H7 (cell line): ENCODE measurements at places on chromosomes 11 and 22. TPM values are rescaled to one million over a fixed set of nuclear protein-coding genes. Genes with fewer than 3 reads are reported as not detected.
A peak's percentile ranks its signal among the peaks of the same experiment; 100 is the strongest.

- DNase-seq: no peak
Observed at GRCh38 chr11:122305426-122306320, 189.7 kb upstream of the BLID start.

DNA sequence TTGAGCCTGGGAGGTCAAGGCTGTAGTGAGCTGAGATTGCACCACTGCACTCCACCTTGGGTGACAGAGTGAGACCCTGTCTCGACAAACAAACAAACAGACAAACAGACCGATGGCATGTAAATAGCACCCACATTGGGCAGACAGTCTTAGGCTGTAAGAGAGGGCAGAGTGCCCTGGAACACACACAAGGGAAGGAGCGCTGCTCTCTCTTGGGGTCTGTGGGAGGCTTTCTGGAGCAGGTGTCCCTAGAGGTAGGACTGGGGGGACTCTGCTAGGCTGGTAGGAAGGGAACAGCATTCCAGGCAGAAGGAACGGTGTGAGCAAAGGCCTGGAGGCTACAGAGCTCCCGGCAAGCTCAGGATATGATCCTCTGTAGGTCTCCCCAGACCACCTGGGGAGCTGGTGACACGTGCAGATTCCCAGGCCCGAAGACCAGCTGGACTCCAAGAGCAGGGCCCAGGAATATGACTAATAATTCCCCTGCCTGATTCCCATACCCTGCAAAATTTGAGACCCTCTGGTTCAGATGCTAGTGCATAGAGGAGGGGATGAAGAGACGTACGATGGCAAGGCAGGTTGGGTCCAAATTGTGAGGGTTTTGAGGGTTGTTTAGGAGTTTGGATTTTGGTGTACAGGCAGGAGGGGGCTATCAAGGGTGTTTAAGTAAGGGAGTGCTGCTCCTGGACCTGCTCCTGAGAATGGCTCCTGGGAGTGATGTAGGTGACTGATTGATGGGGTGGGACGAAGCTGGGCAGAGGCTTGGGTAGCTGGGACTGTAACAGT is 11.6 kb downstream of the SMIM38 start:
- DNase-seq: no peak

- DNase-seq: no peak
Observed at GRCh38 chr11:94129512-94130297, 1.1 kb downstream of the PANX1 start.

GRCh38 chr22:24118689-24119384 is 62.5 kb upstream of the SUSD2 start:
- no peak for DNase-seq

DNA sequence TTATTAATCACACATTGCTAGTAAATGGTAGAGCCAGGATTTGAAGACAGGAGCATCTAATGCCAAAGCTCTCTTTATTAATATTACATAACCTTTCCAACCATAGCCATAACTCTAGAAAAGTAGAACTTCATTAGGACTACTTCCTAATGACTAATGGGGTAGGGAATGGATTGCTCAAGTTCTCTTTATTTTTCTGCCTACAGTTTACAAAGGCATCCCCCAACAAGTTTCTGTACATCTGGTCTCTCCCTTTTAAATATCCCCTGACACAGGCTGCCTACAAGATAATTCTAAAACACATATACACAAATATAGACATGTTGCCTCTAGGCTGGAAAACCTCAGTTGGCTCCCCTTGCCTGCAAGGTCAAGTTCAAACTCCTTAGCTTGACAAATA is 534.9 kb downstream of the SOX6 start:
- DNase-seq: no peak

DNA sequence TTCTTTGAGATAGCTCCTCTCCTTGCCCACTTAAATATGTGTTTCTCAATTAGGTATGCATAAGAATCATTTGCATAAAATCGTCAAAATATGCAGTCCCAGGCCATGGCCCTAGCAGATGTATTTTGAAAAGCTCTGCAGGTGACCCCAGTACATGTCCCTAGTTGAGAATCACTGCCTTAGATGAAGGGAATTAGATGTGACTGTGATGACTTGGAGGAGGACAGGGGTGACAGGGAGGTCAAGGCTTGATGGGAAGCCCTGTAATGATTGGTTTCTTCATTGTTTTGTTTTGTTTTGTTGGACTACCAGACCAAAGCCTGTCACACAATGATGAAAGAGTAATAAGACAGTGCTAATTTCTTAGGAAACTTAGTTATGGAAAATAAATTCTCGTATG is 74.4 kb downstream of the TNRC6B start:
- DNase-seq: no peak

DNA sequence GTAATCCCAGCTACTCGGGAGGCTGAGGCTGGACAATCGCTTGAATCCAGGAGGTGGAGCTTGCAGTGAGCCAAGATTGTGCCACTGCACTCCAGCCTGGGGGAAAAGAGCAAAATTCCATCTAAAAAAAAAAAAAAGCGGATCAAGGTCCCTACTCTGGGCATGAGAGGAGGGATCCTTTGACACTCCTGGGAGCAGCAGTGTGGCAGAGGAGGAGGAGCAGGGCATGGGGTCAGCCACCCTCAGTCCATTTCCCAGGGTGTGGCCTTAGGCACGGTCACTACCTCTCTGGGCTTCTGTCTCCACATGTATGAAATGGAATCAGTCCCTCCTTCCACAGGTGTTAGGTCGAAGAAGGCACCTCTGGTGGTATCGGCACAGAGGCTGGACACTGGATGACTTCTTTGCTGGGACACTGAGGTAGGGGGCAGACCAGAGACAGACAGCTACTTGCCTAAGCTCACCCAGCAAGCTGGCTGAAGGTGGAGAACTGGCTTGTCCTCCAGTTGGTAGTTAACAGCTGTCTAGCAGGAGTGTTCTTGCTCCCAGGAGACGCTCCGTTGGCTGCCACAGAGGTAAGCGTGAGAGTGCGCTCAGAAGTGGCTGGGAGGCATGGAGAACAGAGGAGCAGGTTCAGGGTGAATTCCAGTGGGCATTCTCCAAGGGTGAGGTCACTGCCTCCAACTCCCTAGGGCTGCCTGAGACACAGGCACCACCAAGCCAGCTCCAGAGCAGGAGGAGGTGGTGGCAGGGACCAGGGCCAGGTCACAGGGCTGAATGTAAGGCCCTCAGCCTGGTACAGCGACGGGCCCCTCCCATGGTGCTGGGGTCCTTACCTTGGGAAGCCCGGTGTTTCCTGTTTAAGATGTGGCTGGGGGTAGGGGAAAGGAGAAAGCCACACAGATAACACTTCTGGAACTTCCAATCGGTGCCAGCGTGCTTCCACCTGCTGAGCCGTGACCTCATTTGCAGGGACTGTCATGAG is 19.5 kb downstream of the TXN2 start:
- peak; percentile 73 for DNase-seq

- no peak for DNase-seq
Observed at GRCh38 chr11:83093634-83094033, 21.9 kb upstream of the RAB30 start.

GRCh38 chr11:9574622-9575259 is 1.3 kb downstream of the WEE1 start:
- DNase-seq: no peak

DNA sequence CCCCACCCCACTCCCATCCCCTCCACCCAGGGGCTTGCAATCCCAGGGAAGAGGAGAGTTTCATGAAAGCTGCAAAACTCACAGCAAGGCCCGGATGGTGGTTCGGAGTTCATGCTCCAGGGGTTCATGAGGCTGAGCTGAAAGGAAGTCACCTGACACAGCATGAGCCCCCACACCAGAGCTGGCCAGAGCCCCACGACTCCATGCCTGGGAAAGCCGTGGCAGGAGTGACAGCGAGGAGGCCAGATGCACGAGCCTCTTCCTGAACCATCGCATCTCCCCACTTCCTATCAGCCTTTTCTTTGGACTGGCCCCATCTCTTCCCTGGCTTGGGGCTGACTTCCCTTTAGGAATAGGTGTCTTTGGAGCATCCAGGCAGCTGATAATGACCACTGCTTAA is 105.8 kb downstream of the ABTB2 start:
- DNase-seq: no peak

- DNase-seq: no peak
Observed at GRCh38 chr22:43905681-43906080, 13.9 kb upstream of the PNPLA5 start.

DNA sequence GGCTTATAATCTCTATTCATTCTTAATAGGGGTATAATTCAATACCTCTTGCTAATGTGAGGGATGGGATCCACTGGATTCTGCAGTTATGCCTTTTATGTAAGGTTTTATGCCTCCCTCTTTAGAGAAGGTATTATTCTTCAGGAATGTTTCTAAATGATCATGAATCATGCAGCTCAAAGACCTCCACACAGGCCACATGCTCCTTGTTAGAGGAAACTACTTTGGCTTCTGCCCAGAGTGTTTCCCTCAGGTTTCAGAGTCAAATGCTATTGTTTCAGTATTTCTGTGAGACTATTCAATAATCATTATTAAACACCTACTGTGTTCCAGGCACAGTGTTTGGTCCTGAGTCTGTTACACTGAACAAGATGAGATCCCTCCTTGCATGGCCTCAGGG is 115.9 kb downstream of the RAB38 start:
- no peak for DNase-seq

GRCh38 chr11:64523456-64524157 is 67.4 kb upstream of the SLC22A12 start:
- no peak for DNase-seq

GRCh38 chr11:83241291-83241946 is 44.7 kb downstream of the CCDC90B start:
- peak; percentile 33 for DNase-seq

DNA sequence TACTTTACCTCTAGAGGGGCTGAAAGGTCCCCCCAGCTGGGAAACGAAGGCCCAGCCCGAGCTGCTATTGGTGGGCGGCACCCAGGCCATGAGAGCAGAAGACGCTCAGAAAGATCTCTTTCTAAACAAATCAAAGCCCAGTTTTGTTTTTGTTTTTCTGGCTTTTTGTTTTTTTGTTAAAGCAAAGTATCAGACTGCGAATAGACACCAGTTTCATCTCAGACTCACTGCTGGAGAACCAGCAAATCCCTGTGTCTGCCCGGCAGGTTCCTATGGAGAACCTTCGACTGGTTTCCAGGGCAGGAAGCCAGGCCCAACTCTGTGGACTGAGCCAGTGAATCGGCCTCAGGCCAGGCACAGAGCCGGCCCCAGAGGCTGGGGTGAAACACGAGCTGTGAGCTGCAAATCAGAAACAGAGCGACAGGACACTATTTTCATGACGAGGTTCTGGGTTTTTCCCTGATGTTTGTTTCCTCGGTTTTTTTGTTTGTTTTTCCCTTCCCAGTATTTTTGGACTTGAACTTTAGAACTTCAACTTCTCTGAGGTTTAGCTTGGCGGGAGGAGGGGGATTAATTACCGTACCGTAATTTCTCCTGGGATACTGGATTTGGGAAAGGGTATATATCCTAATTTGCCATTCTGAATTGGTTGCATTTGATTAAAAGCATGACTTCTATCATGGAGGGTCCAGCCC is 16.0 kb upstream of the B4GALNT4 start:
- DNase-seq: peak; percentile 65

C11orf87 gene
- not detected in 2 replicates for total RNA-seq

SCGB1A1 gene
- not detected in 2 replicates for total RNA-seq

PRG2 gene
- not detected in 2 replicates for total RNA-seq

SLC22A9 gene
- total RNA-seq: not detected in 2 replicates

HTR3B gene
- not detected in 2 replicates for total RNA-seq

FOSL1 gene
- total RNA-seq: 0.48 and 1.0 TPM in 2 replicates

MUC6 gene
- not detected in 2 replicates for total RNA-seq

SLC22A6 gene
- total RNA-seq: not detected in 2 replicates

TRPC6 gene
- total RNA-seq: 1.4 and 2.1 TPM in 2 replicates
